Astrocyte of the cerebellum (primary cell): ENCODE measurements at places on chromosomes 1 and 21.

- no peak for DNase-seq
These were observed 141.0 kb upstream of the NGF start for GRCh38 chr1:115479055-115479482.

GRCh38 chr1:11649624-11650330 lies 4.5 kb downstream of the FBXO2 start:
- DNase-seq = no peak

DNA sequence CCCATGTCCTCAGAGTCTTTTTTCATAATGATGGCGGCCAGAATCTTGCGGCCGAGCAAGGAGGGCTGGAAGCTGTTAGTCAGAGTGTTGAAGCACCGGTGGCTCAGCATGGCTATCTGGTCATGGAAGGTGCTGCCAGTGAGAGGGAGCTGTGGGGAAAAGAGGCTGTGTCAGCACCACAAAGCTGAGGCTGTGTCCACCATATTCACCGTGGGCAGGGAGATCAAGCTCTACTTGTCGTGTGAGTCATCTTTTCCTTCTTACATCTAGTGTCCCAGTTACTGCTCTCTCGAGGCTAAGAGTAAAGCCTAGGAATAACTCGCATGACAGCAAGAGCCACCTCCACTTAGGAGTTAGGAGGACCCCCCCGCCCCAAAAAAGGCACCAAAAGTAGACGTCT lies 18.2 kb downstream of the ADAR start:
- DNase-seq = no peak

DNA sequence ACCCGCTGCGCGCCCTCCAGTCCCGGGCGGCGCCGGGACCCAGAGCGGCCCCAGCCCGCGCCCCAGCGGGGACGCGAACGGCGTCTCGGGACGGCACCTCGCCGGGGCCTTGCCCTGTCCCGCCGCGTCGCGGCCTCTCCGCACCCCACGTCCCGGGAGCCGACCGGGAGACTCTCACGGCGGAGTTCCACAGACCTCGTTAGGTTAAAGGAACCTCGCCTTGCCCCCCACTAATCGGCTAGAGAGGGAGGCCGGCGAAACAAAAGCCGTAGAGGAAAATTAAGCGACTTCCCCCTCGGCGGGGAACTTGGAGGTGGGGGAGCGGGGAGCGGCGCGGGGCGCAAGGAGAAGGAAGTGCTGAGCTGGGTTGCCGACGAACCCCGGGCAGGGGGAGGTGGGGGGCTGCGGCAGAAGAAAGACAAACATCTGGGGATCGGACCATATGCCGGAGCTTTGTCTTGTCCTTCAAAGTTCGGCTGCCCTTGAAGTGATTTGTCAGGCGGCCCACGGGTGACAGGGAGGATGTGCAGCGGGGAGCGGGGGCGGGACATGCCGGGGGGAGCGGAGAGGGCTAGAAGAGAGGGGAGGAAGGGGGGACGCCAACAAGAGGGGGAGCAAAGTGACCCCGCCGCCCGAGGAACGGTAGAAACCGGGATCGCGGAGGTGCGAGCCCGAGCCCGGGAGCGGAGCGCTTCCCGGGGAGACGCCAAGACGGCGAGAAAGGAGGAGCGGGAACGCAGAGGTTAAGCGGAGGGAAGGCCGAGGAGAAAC lies 120.0 kb upstream of the RRP15 start:
- no peak for DNase-seq

GRCh38 chr1:38027201-38028104 lies 14.9 kb downstream of the UTP11 start:
- DNase-seq = no peak

DNA sequence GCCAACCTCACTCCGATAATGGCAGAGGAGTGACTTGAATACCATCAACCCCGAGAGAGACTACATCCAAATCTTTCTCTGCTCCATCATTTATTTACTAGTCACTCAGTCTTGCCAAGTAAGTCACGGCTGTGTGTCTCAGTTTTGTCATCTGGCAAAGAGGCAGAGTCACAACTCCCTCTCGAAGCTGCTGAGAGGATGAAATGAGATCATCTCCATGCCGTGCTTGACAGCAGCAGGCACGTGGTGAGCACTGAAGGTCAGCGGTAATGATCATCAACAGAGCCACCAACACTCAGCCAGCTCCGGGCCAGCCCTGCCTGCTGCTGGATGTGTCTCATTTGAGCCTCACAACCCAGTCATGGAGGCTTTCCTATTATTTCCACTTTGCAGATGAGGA lies 19.9 kb downstream of the ALDH4A1 start:
- no peak for DNase-seq

DNA sequence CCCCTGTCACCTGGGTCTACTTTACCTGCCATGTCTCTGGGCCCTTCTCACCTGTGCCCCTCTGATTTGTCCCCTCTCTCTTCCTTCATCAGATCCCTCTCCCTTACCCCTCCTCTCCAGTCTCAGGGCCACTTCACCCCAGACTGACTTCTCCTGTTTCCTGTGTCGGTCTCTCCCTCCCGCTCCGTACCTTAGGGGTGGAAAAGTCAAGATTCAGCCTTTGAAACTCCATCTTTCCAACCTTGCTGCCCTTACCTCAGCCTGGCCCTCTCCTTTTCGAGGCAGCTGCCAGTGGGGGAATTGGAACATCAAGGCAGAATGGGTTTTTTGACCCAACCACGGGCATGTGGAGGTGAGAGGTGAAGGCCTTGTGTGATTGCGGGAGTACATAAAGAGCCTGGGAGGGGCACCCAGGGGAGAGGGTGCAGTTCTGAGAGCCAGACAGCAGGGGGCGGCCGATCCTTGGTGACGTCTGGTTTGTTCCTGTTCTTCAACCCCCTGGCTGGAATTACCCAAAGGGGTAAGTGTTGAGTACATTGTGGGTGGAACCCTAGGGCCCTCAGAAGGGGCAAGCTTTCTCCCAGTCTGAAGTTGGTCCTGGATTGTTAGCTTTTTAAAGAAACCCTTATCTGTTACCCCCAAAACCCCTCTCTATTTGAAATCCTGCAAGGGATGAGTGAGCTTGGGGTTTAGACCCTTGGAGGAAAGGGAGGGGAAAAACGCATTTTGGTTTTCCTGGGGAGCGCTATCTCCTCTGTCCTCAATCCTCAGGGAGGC lies 12.3 kb upstream of the DMBX1 start:
- DNase-seq = peak; percentile 11

GRCh38 chr1:188877668-188878067 lies 1600.0 kb downstream of the BRINP3 start:
- no peak for DNase-seq

- DNase-seq = no peak
These were observed 878.5 kb downstream of the USP25 start for GRCh38 chr21:16608209-16608830.

DNA sequence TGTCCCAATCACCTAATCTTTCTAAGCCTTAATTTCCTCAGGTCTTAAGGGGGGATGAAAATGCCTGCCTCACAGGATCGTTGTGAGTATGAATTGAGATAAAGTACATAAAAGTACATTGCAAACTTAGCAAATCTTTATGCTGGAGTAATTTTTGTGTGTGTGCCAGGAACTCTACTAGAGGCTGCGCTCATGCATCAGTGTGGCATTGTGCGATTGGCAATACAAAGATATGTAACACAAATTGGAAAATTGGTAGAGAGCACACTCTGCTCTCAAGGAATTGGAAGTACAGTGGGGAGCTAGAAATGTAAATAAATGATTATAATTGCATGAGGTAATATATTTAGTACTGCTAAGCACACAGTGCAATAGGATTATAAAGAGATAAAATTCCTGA lies 398.3 kb downstream of the DUSP10 start:
- DNase-seq = no peak
